ENCODE measurements at places on chromosomes 13 and 19.

- peak; percentile 36 for DNase-seq
Observed at GRCh38 chr13:51912091-51912490, 50.3 kb downstream of the CCDC70 start.

DNA sequence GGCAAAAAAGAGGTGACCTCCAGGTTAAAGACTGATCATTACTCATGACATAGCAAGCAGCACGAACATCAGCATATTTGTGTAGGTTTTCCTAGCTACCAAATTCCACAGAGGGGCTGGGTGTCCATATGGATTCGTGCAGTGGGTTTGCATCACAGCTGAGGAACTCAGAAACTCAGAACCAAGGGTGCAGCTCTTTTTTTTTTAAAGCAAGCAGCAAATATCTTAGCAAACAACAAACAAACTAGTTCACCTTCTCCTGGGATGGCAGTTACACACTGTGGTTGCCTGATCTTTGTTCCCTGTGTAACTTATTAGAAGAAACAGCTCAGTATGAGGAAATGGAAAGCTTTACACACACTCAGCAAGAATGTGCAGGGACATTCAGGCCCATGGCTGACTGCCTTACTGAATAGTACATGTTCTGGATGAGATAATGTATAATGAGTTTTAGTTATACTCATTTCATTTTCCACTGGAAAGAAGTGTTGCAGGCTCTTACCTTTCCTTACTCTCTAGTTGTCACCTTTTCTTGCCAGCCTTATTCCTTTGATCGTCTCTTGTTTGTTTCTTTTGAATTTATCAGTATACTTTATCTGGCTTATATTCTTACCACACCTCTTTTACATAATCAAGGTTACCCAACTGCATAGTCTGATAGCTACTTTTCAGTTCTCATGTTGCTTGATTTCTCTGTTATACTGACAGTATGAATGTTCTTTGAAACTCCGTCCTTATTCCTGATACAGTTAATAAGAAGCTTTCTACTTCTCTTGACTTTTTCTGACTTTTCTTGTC is 4.3 kb downstream of the NDFIP2 start:
- no peak for DNase-seq

DNA sequence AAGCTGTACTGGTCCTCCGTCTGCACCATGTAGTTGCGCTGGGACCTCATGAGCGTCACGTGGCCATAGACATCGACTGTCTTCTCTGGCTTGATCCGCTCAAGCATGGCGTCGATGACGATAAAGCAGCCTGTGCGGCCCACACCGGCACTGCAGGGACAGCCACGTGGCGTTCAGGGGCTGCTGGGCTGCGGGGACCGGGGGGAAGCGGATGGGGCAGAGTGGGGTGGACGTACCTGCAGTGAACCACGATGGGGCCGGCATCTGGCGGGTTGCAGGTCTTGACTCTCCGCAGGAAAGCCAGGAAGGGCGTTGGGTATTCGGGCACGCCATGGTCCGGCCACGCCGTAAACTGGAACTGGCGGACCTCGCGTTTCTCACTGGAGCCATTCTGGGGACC is 128.5 kb downstream of the PTPRS start:
- DNase-seq = no peak

DNA sequence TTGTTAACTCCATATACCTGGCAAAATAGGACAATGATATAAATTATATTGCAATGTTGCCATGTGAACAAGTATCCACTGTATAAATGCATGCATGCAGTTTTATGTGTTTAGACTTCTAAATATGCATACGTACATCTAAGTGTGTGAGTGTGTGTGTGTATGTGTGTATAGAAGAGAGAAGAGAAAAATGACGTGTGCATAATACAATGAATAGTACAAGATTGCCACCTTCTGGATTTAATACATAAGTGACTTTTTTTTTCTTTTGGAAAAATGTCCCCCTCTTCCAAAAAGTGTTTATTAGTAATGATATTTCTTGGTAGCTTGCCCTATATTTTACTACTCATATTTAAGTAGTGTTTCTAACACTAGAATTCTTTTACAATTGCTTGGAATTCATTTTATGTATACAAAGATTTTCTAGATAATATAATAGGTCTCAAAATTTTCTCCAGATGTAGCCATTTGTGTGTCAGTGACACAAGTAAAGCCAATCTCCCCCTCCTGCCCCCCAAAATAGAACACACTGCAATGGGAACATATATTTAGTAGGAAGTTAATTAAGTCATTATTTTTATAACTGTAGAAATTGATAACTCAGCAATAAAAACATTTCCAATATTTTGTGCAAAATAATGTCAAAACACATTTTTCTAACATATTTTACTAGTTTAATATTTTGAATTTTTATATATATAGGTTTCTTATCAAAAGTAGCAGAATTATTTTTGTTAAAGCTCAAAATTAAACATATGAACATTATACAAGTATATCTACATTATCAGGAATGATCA is 783.3 kb upstream of the ATXN8OS start:
- DNase-seq = peak; percentile 69

DNA sequence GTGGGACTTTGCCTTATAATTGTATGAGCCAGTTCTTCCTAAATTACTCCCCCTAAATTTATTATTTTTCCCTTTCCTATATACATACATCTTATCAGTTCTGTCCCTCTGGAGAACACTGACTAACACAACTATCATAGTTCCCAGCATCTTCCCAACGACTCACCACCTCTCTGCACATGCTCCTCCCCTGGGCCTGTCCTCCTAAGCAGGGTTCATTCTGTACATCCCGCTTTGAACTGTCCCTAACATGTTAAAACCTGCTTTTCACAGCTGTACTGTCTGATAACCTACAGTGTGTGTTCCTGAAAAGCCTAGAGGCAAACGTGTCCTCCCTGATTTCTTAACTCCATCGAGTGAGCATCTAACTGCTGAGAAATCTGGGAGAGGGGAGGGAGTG is 141.7 kb downstream of the EFNB2 start:
- DNase-seq = no peak

All from NCI-H2029 treated with DMSO at 0.1 percent for 48 hours (cell line).